Stimulated activated naive CD8-positive, alpha-beta T cell treated with anti-CD3 and anti-CD28 coated beads, Interleukin-15, Interleukin-2, amounts not matched to agents 100 U/mL and 50 U/mL, for 24 hours (primary cell): ENCODE measurements at places on chromosomes 11 and 22.

GRCh38 chr11:110566577-110566976 lies 136.8 kb downstream of the FDX1 start:
- no peak for DNase-seq

GRCh38 chr11:123576501-123576900 lies 77.9 kb downstream of the SCN3B start:
- no peak for DNase-seq

GRCh38 chr22:47858773-47859306 lies 1096.4 kb downstream of the TBC1D22A start:
- DNase-seq, result no peak

- no peak for DNase-seq
These were observed 13.3 kb downstream of the FAM83F start for GRCh38 chr22:40007853-40008710.
